ENCODE measurements at places on chromosomes 6 and 20. TPM values are rescaled to one million over a fixed set of nuclear protein-coding genes. Genes with fewer than 3 reads are reported as not detected.

The RBBP8NL gene
- not detected for total RNA-seq

The POU5F1 gene
- total RNA-seq: 2.8 TPM

The ENPP3 gene
- total RNA-seq: 7.2 TPM

The UST gene
- total RNA-seq: 6.1 TPM

The LATS1 gene
- total RNA-seq: 16.7 TPM

The CST5 gene
- total RNA-seq: not detected

The CCN5 gene
- total RNA-seq: 29.7 TPM

DNA sequence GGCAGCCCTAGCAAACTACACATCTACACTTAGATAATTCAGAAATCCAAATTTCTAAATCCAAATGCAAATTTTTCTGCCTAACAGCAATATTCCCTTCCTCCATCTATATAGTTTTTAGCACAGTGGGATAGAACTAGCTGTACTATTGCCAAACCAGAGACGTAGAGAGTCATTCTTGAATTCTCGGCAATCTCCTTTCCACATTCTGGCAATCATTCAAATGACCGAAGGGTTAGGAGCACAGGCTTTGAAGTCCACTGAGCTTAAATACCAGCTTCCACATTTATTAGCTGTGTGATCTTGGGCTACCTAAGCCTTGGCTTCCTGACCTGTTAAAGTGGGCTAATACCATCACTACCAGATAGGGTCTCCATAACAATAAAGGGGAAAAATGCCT is 3.1 kb upstream of the RPS12 start:
- peaks cover 4% of the 10 kb centered on the region for H3K4me1 ChIP-seq
- H3K27me3 ChIP-seq: no peaks in the 10 kb centered on the region
- DNase-seq: no peak
- H3K36me3 ChIP-seq: no peaks in the 10 kb centered on the region

DNA sequence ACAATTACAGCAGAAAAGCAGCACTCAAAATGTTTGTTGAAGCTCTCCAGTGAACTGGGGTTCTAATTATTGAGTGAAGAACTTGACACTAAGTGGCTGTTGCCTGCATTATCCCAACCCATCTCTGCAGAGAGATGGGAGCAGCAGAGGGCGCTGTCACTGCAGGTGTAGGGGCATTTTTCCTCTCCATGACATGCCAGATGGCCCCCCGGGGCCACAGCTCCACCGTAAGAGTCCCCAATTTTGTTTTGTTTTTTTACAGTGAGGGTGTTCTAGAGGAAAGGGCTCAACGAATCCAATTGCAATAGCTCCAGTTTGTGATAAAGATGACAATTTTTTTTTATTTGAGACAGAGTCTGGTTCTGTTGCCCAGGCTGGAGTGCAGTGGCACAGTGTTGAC is 1.9 kb upstream of the FUCA2 start:
- DNase-seq: no peak
- H3K4me3 ChIP-seq: no peak overlapping the region
- H3K27ac ChIP-seq: no peak overlapping the region
- H3K36me3 ChIP-seq: no peaks in the 10 kb centered on the region

GRCh38 chr6:32112431-32112980 is 3.4 kb upstream of the TNXB start:
- H3K27me3 ChIP-seq: no peaks in the 10 kb centered on the region
- H3K4me3 ChIP-seq: no peak overlapping the region
- H3K36me3 ChIP-seq: no peaks in the 10 kb centered on the region

- H3K27ac ChIP-seq: no peak overlapping the region
- H3K4me3 ChIP-seq: no peak overlapping the region
- no peaks in the 10 kb centered on the region for H3K36me3 ChIP-seq
- no peaks in the 10 kb centered on the region for H3K27me3 ChIP-seq
Measured at GRCh38 chr20:19371112-19371511, 158.7 kb downstream of the SLC24A3 start.

DNA sequence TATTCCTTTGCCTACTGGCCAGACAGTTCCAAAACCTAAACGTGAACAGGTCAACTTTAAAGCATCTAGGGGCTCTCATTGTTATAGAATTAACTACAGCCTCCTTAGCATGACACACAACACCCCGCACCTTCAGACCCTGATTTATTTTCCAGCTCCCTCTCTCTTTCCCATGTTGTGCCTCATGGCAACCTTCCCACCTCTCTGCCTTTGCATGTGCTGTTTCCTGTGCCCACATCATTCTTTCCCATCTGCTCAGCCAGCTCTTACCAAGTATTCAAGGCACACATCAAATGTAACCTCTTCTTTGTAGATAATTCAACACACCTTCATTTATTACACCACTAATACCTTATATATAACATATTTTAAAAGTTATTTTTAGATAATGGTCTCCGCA is 291.0 kb downstream of the COL12A1 start:
- no peak overlapping the region for H3K4me3 ChIP-seq
- H3K27ac ChIP-seq: no peak overlapping the region
- DNase-seq: no peak
- no peaks in the 10 kb centered on the region for H3K4me1 ChIP-seq
- no peaks in the 10 kb centered on the region for H3K27me3 ChIP-seq
- H3K36me3 ChIP-seq: no peaks in the 10 kb centered on the region

GRCh38 chr20:59585714-59586409 is 18.5 kb upstream of the PHACTR3 start:
- no peaks in the 10 kb centered on the region for H3K36me3 ChIP-seq
- H3K27ac ChIP-seq: no peak overlapping the region
- DNase-seq: no peak
- no peaks in the 10 kb centered on the region for H3K27me3 ChIP-seq

- DNase-seq: no peak
- H3K4me1 ChIP-seq: no peaks in the 10 kb centered on the region
- H3K4me3 ChIP-seq: no peak overlapping the region
- H3K36me3 ChIP-seq: no peaks in the 10 kb centered on the region
Measured at GRCh38 chr20:11205769-11206362, 532.1 kb upstream of the JAG1 start.

DNA sequence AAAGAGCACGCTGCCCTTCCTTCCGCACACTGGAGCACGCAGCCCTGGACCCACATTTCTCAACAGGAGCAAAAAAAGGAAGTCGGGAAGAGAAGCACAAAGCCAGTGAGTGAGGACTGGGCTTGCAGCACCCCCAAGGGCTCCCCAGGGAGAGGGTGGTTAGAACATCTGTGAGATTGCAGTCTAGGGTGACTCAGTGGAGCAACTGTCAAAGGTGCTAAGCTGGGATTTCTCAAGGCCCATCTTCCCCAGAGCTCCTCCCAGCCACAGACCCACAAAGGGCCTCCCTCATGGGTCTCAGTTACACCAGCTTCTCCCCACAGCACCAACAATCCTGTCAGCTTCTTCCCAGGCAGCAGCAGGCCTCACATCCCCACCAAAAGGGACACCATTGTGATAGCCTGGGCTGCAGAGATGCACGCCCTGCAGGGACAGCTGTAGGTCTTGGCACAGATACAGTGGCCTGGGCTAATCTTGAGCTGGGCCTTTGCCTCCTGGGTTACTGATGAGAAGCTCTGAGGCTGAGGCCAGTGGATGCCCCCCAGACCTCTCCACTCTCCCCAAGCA is 39.6 kb upstream of the CD93 start:
- no peak overlapping the region for H3K4me3 ChIP-seq
- no peaks in the 10 kb centered on the region for H3K4me1 ChIP-seq
- no peaks in the 10 kb centered on the region for H3K36me3 ChIP-seq
- no peak overlapping the region for H3K27ac ChIP-seq
- no peak for DNase-seq

DNA sequence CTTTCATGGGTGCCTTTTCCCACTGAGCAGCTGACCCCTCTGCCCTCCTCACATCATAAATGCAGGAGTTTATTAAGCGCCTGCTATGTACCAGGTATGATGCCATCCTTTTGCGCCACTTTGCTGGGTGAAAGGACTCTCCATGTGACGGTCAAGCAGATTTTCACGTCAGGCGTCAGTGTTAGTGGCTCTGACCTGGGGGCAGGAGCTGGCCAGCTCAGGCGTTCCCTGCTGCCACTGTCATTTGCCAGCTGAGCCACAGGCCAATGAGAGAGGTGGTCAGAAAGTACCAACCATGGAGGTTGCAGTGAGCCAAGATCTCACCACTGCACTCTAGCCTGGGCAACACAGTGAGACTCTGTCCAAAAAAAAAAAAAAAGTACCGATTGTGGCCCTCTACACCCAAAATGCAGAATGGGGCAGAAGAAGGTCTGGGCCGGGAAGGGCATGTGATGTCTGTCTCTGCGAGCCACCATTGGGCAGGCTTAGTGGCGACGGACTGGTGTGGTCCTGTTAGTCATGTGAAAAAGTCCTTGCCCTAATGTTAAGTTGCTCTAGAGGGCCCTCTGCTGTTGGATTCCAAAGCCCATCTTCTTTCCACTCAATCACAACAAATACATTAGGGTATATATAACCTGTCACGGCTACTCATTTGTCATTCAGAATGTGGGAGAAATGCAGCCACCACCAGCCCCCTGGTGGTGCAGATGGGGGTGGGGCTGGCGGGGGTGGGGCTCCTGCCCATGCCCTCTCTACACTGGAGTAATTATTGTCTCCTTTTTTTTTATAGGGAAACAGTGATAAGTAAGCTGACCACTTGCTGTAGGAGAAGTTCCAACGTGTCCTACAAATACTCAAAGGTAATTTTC is 18.4 kb upstream of the SLC22A1 start:
- no peaks in the 10 kb centered on the region for H3K36me3 ChIP-seq
- no peaks in the 10 kb centered on the region for H3K4me1 ChIP-seq
- no peak for DNase-seq
- no peak overlapping the region for H3K4me3 ChIP-seq

DNA sequence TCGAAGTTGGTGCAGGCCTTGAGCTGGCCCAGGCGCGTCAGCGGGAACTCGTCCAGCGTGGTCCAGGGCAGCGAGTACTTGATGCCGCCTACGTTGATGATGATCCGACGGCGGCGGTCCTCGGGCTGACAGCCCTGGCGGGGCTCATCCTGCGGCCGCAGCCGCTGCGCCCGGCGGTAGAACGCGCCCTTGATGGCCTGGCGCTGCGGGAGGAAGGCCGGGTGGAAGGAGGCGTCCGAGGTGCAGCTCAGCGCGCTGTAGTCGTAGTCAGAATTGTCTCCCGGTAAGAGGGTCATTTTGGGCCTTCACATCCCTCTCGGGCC is 12.9 kb downstream of the KCNG1 start:
- no peak overlapping the region for H3K27ac ChIP-seq
- no peak overlapping the region for H3K4me3 ChIP-seq
- DNase-seq: no peak
- no peaks in the 10 kb centered on the region for H3K36me3 ChIP-seq
- no peaks in the 10 kb centered on the region for H3K4me1 ChIP-seq
- H3K27me3 ChIP-seq: no peaks in the 10 kb centered on the region

DNA sequence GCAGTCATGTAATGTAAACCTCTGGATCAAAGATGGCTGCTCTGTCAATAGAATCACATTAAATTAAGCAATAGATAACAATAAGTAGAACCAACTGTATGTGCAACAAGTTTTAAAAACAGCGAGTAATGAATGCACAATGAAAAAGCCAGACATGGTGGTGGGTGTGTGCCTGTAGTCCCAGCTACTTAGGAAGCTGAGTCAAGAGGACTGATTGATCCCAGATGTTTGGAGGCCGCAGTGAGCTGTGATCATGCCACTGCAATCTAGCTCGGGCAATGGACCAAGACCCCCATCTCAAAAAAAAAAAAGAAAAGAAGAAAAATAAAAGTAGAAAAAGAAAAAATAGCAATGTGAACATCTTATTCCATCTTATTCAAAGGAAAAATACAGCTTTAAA is 558.7 kb upstream of the MMS22L start:
- no peak overlapping the region for H3K27ac ChIP-seq
- no peaks in the 10 kb centered on the region for H3K36me3 ChIP-seq
- H3K4me3 ChIP-seq: no peak overlapping the region
- DNase-seq: no peak
- no peaks in the 10 kb centered on the region for H3K4me1 ChIP-seq

GRCh38 chr6:91437315-91437729 is 850.5 kb upstream of the MAP3K7 start:
- H3K27ac ChIP-seq: no peak overlapping the region
- no peak overlapping the region for H3K4me3 ChIP-seq
- no peaks in the 10 kb centered on the region for H3K36me3 ChIP-seq
- H3K4me1 ChIP-seq: no peaks in the 10 kb centered on the region

- peaks cover 12% of the 10 kb centered on the region for H3K4me1 ChIP-seq
- H3K27ac ChIP-seq: peak overlapping the region; percentile 65
- no peaks in the 10 kb centered on the region for H3K36me3 ChIP-seq
Measured at GRCh38 chr20:38095017-38095686, 61.6 kb downstream of the RPRD1B start.

DNA sequence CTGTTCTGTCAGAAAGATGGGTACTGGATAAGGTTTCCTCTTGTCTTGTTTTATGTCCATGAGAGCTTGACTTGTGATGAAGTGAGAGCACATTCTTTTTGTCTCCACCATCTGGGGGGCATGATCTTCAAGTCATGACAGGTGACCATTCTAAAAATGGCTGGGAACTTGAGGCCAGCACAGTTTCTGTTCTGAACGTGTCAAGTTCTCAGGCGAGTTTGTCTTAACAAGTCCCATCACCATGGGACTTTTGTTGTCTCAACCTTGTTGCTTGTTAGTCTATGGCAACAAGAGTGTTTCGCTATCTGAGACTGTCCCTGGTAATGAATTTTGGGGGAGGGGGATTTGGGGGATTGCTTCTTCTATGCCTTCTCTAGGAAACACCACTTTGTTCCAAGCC is 25.6 kb upstream of the ENPP4 start:
- no peak overlapping the region for H3K4me3 ChIP-seq
- no peak overlapping the region for H3K27ac ChIP-seq
- H3K27me3 ChIP-seq: no peaks in the 10 kb centered on the region
- no peaks in the 10 kb centered on the region for H3K36me3 ChIP-seq
- H3K4me1 ChIP-seq: no peaks in the 10 kb centered on the region

All from uterus (tissue), 4 donors.